ENCODE measurements at places on chromosomes 12 and 14. TPM values are rescaled to one million over a fixed set of nuclear protein-coding genes. Genes with fewer than 3 reads are reported as not detected.

The PGAM5 gene
- 19.9 TPM for polyA plus RNA-seq

The PLEKHD1 gene
- 0.05 TPM for polyA plus RNA-seq

The JPH4 gene
- 8.8 TPM for polyA plus RNA-seq

The SIX1 gene
- 52.1 TPM for polyA plus RNA-seq

The SERPINA12 gene
- polyA plus RNA-seq = not detected

The RAD9B gene
- 0.20 TPM for polyA plus RNA-seq

DNA sequence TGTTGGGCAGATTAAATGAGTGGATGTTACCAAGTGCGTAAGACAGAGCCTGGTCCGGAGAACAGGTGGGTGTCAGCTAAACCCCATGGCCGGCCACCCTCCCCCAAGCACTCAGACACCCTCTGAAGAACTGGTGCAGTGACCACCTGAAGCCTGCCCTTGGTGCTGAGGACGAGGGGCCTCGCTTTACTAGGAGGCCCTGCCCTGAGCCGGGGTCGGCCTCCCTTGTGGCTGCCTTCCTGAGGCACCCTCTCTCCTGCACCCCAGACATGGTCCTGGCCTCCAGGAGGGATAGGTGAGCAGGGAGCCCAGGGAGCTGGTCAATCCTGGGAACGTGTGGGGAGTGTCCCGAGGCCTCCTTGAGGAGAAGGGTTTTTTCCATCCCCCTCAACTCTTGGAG is 4.9 kb upstream of the KIF26A start:
- DNase-seq = peak; percentile 7
- H3K27me3 ChIP-seq = peaks cover 17% of the 10 kb centered on the region
- H3K36me3 ChIP-seq = no peaks in the 10 kb centered on the region
- H3K4me3 ChIP-seq = no peak overlapping the region
- no peak overlapping the region for H3K27ac ChIP-seq

- H3K27me3 ChIP-seq = no peaks in the 10 kb centered on the region
- H3K4me1 ChIP-seq = peaks cover 27% of the 10 kb centered on the region
- H3K27ac ChIP-seq = peak overlapping the region; percentile 86
- H3K36me3 ChIP-seq = no peaks in the 10 kb centered on the region
- no peak overlapping the region for H3K4me3 ChIP-seq
Observed at GRCh38 chr12:46941981-46942380, 116.2 kb upstream of the SLC38A4 start.

DNA sequence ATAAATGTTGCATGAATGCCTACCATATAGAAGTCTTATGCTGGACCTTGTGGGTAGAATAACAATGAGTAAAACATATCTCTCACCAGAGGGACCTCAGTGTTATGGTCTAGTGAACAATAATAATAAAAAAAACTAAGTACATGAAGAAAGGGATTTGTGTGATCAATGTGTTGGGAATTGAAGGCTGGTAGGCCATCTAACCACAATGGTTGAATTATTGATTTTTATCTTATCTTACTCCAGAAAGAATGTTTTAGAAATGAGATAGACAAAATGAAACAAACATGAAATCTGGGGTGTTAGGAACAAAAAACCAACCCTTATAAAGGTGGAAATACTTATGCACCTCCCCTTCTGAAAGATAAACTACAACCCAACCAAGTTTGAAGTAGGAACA is 243.9 kb upstream of the LRIG3 start:
- no peak for DNase-seq
- no peaks in the 10 kb centered on the region for H3K36me3 ChIP-seq
- H3K27ac ChIP-seq = no peak overlapping the region
- peaks cover 2% of the 10 kb centered on the region for H3K27me3 ChIP-seq
- H3K4me3 ChIP-seq = no peak overlapping the region
- H3K4me1 ChIP-seq = no peaks in the 10 kb centered on the region

DNA sequence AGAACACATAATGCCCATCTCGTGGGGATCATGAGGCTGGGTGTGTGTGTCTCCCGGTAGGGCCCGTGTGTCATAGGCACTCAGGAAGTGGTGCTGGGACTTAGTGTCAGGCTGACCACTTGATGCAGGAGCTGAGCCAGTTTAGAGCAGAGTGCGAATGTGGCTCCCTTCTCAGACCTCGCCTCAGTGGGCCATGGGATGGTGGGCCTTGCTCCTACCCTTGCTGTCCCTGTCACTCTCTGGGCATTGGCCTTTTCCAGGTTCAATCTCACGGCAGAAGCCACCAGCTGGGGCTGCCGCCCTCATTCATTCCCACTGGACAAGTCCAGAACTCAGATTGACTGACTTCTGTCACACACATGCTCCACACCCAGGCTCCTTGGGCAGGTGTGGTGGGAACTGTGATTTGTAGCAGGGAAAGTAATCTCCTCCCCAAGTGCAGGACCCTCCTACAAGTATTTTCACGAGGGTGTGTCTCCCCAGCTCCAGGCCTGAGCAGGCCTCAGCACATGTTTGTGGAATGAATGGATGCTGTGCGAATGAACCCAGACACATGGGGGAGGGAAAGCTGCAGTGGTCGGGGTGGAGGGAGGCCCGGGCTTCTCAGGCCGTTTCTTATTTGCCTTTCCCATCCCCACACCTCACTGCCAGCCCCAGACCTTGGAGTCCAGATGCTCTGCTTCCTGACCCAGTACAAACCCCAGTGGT is 54.9 kb downstream of the BEGAIN start:
- H3K4me1 ChIP-seq = peaks cover 61% of the 10 kb centered on the region
- H3K27ac ChIP-seq = peak overlapping the region; percentile 73
- DNase-seq = peak; percentile 48

- DNase-seq = no peak
- H3K4me3 ChIP-seq = peak overlapping the region; percentile 80
- peaks cover 11% of the 10 kb centered on the region for H3K36me3 ChIP-seq
- H3K27ac ChIP-seq = peak overlapping the region; percentile 90
- H3K27me3 ChIP-seq = no peaks in the 10 kb centered on the region
Observed at GRCh38 chr14:92122351-92122677, 545 bp downstream of the CPSF2 start.

DNA sequence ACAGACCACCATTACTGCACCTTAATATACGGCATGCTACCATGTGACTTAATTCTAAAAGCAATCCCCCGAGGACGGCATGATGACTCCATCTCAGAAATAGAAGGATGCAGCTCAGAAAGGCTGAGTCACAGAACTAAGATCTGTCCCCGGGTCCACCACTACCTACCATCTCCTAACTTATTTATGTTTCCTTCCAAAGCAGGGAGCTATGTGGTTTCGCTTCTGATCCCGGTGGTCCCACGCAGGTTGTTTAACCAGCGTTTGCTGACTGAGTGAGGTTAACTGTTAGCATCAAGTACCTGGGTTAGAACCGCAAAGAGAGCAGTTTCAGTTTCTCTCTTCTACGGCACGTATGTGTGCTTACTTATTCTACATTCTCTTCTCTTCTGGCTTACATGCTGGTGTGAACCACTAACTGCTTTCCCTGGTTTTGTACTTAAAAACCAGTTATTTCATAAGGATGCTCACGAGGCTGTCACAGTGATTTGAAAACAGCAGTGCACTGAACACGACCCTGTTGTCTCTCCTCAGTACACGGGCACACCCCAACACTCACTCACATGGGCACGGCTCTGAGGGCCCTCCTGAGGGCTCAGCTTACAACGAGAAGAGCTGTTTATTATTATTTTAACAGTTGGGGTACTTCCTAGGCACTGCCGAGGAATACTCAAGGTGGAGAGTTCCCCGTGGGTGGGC is 66.7 kb downstream of the CCDC88C start:
- no peak for DNase-seq
- no peak overlapping the region for H3K27ac ChIP-seq
- H3K4me3 ChIP-seq = no peak overlapping the region
- H3K4me1 ChIP-seq = peaks cover 8% of the 10 kb centered on the region
- no peaks in the 10 kb centered on the region for H3K36me3 ChIP-seq
- no peaks in the 10 kb centered on the region for H3K27me3 ChIP-seq

GRCh38 chr12:104460973-104461698 is 4.4 kb downstream of the CHST11 start:
- H3K4me1 ChIP-seq = 0 out of 2 replicates have a peak, but pooled peaks cover under 1% of the 10 kb centered on the region
- H3K4me3 ChIP-seq = no peak overlapping the region
- H3K27me3 ChIP-seq = no peaks in the 10 kb centered on the region
- no peak for DNase-seq
- H3K36me3 ChIP-seq = no peaks in the 10 kb centered on the region

DNA sequence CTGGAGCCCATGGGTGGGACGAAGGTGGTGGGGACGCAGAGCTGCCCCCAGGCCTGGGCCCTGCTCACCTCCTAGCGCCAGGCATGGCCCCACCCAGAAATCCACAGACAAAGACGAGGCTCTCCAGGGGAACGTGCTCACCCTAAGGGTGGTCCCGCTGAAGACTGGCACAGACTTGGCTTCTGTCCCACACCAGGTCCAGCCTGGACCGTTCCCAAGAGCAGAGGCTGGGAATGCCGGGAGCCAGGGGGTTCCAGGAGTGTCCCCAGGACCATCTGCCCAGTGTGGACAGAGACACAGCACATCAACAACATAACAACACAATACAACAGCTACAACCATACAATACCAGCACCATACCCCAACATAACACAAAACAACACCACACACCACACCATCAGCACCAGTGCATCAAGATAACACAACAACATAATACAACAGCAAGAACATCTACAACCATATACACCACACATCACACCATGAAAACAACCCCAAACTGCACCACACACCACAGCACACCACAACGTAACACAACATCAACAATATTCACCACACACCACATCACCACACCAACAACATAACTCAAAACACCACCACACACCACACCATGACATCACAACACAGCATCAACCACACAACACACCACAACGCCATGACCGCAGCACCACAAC is 329.6 kb downstream of the ADGRD1 start:
- DNase-seq = no peak
- no peak overlapping the region for H3K27ac ChIP-seq
- H3K27me3 ChIP-seq = no peaks in the 10 kb centered on the region
- H3K4me3 ChIP-seq = no peak overlapping the region
- no peaks in the 10 kb centered on the region for H3K36me3 ChIP-seq

DNA sequence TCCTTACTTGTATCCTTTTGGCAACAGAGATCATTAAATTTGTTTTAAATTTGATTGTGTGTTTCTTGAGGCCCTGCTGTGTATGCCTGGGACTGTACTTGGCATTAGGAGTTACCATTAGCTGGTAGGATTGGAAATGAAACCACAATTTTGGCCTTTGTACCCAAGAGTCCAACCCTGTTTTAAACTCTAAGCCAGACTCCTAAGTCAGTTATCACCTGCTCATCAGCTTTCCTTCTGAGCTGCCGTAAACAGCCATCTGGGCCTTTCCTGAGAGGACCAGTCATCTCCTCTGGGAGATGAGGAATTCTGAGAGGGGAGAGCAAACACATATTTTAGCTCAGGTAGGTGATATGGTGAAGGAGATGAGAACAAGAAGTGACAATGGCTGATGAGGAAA is 74.3 kb upstream of the SRSF5 start:
- H3K4me3 ChIP-seq = no peak overlapping the region
- no peaks in the 10 kb centered on the region for H3K36me3 ChIP-seq
- DNase-seq = no peak
- peaks cover 55% of the 10 kb centered on the region for H3K4me1 ChIP-seq
- no peaks in the 10 kb centered on the region for H3K27me3 ChIP-seq

- DNase-seq = no peak
- peaks cover 30% of the 10 kb centered on the region for H3K36me3 ChIP-seq
- H3K4me1 ChIP-seq = no peaks in the 10 kb centered on the region
- H3K27me3 ChIP-seq = no peaks in the 10 kb centered on the region
- no peak overlapping the region for H3K4me3 ChIP-seq
Observed at GRCh38 chr12:51751661-51752060, 96.9 kb downstream of the FIGNL2 start.

DNA sequence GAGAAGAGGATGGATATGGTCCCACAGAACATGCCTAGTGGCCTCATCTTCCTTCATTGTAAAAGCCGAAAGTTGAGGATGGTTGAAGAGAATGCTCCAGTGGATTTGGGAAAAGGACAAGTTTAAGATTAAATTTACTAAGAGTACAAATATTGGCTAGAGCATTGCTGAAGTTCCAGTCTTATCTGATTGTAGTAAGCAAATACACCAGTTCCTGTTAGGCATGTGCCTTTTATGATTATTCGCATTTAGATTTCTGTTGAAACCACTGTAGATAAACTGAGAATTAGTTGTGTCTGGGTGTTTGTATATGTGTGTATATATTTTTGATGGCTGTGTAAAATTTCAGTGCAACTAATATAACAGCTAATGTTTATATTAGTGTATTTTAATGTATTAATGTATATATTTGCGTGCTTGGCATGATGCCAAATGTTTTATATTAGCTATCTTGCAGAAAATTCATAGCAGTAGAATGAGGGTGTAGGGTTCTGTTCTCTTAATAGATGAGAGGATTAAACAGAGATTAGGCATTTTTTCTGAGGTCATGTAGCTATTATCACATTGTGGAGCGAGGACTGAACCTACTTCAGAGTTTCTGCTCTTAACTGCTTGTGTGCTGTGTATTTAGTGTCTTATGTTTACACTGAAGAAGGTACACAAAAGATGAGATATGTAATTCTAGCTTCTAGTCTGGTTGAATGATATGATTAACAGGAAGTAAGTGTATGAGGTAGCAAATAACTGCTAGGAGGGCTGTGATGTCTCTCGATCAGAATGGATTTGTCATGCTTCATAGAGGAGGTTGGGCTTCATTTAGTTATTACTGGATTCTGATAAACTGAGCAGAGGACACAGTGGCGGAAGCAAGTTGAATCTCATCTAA is 21.1 kb downstream of the FKBP3 start:
- H3K27me3 ChIP-seq = no peaks in the 10 kb centered on the region
- no peak for DNase-seq
- H3K4me3 ChIP-seq = no peak overlapping the region
- peaks cover 26% of the 10 kb centered on the region for H3K36me3 ChIP-seq

DNA sequence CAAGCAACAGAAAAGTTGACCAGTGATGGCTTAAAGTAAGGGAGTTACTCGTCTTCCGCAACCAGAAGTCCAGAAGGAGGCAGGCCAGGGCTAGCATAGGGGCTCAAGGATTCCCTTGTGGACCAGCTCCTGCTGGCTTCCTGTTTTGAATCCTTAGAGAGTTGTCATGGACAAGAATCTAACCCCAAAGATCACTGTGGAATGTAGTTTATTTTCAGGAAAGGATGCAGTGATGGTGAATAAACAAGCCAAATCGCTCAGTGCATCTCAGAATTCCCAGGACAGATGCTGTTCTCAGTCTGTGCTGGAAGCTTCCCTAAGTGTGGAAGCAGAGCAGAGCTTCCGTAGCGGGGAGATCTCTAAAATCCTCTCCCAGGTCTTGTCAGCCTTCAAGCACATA is 311.3 kb downstream of the C12orf75 start:
- no peak for DNase-seq
- H3K27me3 ChIP-seq = no peaks in the 10 kb centered on the region
- H3K4me3 ChIP-seq = no peak overlapping the region
- H3K27ac ChIP-seq = no peak overlapping the region
- no peaks in the 10 kb centered on the region for H3K36me3 ChIP-seq

DNA sequence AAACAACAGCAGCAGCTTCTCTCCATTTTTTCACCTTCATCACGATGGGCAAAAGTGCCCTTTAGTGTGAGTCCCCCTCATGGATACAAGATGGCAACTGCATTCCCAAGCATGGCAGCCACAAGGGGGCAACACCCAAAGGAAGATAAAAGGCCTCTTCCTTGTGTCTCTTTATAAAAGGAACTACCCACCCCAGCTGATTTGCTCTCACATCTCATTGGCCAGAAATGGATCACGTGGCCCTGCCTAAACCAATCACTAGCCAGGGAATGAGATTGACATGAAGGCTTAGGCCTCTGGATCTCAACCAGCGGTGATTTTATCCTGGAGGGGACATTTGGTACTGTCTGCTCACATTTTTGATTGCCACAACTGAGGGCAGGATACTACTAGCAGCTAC is 21.9 kb upstream of the IFT81 start:
- no peaks in the 10 kb centered on the region for H3K36me3 ChIP-seq
- H3K4me3 ChIP-seq = no peak overlapping the region
- H3K4me1 ChIP-seq = no peaks in the 10 kb centered on the region
- H3K27ac ChIP-seq = no peak overlapping the region

GRCh38 chr14:97916100-97916499 is 1118.9 kb downstream of the VRK1 start:
- no peak overlapping the region for H3K27ac ChIP-seq
- no peaks in the 10 kb centered on the region for H3K4me1 ChIP-seq
- H3K4me3 ChIP-seq = no peak overlapping the region
- DNase-seq = no peak
- H3K27me3 ChIP-seq = no peaks in the 10 kb centered on the region
